Stimulated activated naive CD8-positive, alpha-beta T cell treated with anti-CD3 and anti-CD28 coated beads, Interleukin-15, Interleukin-2, amounts not matched to agents 100 U/mL and 50 U/mL, for 24 hours (primary cell): ENCODE measurements at places on chromosomes 7 and 10.

GRCh38 chr10:98323221-98324164 is 55.5 kb upstream of the LOXL4 start:
- peak; percentile 12 for DNase-seq

DNA sequence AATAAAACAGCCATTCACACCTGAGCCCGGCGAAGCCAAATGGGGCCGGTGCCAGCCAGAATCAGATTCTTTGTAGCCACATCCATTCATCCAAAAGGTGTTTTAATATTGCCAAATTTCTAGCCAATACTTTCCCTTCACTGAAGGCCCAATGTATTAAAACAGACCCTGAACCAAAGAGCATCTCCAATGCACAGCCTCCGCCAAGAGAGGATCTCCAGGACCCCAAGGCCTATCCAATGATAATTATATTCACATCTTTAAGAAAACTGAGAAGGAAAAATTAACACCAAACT is 12.2 kb downstream of the EBF3 start:
- DNase-seq = no peak

DNA sequence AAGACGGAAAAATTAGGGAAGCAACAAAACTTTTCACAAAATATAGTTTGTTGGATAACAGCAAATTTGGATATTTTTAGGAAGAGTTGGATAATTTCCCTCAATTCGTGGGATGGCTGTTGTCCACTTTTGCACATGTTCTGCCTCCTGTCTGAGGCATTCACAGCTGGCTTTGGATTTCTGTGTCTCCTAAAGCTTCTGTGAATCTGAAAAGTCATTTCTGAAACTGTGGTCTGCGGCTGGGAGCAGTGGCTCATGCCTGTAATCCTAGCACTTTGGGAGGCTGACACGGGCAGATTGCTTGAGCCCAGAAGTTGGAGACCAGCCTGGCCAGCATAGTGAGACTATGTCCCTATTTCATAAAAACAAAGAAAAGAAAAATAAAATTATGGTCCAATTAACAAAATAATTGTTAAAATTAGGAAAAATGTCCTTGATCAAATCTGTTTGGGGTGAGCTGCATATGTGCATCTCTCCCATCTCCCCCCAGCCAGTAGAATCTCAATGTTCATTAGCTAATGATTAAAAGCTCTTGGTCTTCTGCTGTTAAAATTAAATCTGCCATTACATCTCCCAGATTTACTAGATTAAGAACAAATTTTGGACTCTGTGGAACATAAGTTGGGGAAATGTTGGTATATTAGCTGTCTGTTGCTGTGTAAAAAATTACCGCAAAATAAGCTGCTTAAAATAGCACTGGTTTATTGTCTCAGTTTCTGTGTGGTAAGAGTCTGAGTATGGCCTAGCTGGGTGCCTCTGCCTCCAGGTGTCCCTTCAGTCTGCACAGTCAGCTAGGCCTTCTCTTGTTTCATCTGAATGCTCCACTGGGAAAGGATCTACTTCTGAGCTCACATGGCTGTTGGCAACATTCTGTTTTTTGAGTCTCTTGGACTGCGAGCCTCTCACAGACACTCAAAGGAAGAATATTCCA is 332.0 kb upstream of the FZD1 start:
- no peak for DNase-seq

DNA sequence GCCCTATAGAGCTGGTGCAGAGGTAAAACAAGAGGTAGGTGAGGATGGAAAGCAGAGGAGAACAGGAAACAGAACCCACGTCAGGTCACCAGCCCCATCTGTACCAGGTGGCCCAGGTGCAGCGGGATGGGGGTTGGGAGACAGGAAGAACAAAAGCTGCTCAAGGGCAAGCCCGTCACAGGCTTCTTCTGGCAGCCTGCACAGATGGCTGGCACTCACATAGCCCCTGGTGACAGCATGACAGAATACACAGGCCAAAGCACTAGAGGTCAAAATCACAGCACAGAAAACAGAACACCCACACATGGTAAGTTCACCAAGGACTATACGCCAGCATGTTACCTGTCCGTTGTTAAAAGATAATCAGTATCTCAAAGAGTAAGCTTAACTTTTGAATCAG is 126.8 kb downstream of the GALNT11 start:
- no peak for DNase-seq

- DNase-seq = no peak
Observed at GRCh38 chr7:132090444-132090843, 485.8 kb downstream of the PLXNA4 start.
